Fibroblast of lung (primary cell): ENCODE measurements at places on chromosomes 1 and 21. TPM values are rescaled to one million over a fixed set of nuclear protein-coding genes. Genes with fewer than 3 reads are reported as not detected.
A peak's percentile ranks its signal among the peaks of the same experiment; 100 is the strongest.

DNA sequence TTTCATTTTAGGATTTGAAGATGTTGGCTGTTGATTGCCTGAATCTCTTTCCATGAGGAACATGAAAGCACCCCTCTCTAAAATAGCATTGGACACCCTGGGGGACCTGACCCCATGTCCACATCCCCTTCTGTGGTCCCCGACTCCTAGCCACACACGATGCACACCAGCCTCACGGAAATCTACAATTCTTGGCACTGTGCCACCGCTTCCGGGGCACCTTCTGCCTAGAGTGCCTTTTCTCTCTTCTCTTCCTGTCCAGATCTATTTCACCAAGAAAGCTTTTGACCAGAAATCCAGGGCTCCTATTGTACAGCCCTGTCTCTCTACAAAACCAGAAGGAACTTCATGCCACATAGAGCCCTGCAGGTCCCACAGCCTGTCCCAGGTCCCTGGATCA lies 50.3 kb downstream of the MYSM1 start:
- DNase-seq, result no peak

- DNase-seq, result no peak
Observed at GRCh38 chr1:116751621-116752020, 2.6 kb upstream of the CD2 start.

- peak; percentile 15 for DNase-seq
Observed at GRCh38 chr1:217721692-217722091, 90.5 kb downstream of the SPATA17 start.

DNA sequence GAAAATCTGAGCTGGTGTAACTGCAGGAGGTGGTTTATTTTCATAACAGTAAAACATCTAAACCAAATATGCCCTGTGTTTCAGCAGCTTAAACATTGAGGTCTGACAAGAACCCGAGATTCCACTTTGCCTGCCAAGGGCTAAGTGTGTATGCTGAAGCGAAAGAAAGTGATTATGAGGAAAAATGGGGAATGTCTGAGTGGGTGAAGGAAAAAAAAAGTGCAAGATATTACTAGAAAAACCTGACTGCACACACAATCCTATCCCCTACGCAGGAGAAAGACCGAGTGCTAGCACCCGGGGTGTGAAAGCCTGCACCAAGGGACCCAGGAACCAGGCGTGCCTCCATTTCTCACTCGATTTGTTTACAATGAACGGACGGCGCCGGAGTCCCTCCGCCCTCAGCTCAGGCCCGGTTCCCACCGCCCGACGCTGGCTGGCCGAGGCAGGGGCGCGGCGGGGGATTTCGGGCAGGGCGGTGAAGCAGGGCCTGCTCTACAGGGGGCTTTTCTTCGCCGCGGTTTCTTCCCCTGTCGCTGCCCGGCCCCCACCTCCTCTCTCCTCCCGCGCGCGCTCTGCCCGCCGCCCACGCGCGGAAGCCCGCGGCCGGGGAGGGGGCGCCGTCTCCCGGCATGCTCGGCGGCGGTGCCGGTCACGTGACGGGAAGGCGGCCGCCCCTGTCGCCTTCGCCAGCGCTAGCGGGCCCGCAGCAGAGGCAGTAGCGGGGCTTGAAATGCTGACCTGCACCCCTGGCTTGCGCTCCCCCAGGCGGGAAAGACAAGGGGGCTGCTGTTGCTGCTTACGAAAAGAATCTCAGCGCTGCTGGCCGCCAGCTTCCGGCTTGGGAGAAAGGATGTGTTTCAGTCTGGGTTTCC lies 35.9 kb downstream of the ITPKB start:
- peak; percentile 84 for DNase-seq

DNA sequence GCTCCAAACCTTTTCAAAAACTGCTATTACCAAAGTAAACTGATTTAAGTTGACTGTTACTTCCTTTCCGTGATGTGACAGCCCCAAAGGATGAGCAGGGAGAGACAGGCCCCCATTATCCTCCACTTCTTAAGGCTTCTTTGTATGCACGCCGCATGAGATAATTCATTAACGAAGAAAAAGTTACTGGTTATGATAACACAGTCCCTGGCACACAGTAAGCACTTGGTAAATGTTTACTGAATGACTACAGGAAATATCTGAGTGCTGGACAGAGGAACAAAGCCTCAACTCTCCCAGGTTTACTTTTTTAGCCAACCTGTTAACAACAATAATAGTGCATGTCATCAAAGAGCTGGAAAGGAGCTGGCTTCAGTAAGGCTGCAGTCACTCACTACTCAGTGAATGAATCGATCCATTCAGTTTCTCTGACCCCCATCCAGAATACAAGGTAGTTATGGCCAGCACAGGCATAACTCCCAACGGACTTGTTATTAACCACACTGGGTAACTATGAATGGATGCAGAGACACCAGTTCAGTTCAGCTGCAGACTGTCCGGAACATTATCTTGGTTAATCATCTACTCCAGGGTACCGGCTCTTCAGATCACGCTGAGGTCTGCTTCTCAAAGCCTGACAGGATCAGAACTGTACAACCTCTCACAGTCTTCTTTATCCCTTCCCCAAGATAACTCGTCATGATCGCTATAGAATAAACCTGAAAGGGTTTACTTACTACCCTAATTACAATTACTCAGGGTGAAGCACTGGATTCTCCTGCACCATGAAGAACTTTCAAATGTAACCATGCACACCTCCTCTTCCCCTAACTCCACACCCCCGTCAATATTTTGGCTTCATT lies 58.3 kb downstream of the TGFBR3 start:
- no peak for DNase-seq

DNA sequence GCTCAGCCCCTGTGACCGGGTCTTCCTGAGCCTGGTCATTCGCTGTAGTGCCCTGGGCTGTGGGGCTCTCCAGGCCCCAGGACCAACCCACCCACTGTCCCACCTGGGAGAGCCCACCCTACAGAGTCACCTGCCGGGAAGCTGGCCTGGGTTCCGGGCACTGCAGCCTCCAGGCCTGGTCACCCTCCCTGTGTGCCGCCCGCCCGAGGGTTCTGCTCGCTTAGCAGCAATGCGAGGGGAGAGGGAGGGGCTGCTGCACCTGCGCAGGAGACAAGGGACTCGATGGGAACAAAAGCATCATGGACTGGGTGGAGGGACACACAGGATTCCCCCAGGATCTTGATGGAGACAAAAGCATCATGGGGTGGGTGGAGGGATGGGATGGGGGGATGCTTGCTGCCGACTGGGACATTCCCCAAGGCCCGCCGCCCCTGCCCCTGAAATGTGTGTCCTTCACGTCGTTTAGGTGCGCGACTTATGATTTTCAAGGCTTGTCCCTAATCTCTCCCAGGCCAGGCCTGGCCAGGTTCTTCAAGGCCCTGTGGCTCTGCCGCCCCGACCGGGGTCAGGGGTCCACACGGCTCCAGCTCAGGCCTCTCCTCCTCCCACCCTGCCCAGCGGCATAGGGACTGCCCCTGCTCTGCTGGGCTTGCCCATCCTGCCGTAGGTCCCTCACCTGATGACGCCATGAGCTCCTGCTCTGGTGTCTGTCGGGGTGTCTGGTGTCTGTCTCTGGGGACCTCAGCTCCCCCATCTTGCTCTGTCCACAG lies 1.7 kb downstream of the KRTAP10-8 start:
- no peak for DNase-seq

- DNase-seq, result no peak
Observed at GRCh38 chr1:201606096-201606495, 67.2 kb downstream of the NAV1 start.

GRCh38 chr1:222334026-222334680 lies 213.8 kb downstream of the HHIPL2 start:
- peak; percentile 9 for DNase-seq

- DNase-seq, result no peak
Observed at GRCh38 chr1:246479061-246479460, 28.0 kb downstream of the SMYD3 start.

- DNase-seq, result no peak
Observed at GRCh38 chr1:77280962-77281361, 857 bp upstream of the AK5 start.

DNA sequence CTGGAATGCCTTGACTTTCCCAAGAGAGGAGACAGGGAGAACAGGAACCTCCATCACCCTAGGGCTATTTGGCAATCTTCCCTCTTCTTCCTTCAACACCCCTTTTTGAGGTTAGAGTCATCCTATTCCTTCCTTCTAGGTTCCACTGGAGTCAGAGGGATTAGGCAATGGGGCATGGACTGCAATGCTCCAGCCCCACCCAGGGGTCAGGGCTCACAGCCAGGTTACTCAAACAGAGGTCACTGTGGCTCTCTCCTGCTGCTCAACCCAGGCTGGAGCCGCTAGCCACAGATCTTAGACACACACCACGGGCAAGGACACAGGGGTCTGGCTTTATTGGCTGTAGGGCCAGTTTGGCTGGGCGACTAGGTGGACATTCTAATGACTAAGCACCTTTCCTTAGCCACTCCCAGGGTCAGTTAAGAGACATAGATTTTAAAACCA lies 145.5 kb upstream of the NRIP1 start:
- DNase-seq, result no peak

DNA sequence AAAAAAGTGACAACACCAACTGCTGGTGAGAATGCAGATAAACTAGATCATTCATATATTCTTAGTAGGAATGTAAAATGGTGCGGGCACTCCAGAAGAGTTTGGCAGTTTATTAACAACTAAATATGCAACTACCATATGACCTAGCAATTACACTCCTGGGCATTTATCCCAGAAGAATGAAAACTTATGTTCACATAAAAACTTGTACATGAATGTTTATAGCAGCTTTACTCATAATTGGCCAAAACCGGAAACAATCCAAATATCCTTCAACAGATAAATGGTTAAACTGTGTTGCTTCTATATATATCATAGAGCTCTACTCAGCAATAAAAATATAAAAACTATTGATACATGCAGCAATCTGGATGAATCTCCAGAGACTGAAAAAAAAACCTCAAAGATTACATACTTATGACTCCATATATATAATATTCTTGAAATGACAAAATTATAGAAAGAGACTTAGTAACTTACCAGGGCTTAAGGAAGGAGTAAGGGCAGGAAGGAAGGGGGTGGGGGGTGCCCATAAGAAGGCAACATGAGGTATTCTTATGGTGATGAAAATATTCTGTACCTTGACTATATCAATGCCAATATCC lies 99.9 kb downstream of the KCNH1 start:
- DNase-seq, result peak; percentile 2

- no peak for DNase-seq
Observed at GRCh38 chr21:25970254-25970930, 200.2 kb downstream of the APP start.

DNA sequence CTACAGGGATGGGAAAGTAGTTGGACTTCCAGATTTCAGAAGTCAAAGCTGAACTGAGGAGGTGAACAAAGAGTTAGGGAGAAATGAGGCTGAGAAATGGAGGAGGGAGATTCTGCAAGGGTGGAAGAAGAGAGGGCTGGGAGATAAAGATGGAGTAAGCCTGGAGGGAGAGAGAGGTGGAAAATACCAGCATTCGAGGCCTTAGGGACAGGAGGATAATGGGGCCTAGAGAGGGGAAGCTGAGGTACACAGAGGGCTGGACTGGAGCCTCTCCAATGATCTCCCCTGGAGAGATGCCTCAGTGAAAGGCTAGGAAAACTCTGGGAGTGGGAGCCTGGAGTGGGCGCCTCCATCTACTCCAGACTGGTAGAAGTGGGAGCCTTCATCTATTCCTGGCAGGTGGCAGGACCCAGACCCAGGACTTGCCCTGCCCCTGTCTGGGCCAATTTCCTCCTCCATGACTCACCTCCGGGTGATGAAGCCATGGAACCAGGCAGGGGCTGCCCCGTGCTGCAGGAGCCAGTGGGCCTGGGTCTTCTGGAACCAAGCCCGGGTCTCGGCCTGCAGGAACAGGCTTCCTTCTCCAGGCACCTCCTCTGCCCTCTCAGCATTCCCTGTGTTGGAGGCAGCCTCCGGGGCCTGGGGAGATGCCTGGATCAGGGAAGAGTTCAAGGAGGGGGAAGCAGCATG lies 1.9 kb downstream of the SH2D2A start:
- no peak for DNase-seq

- no peak for DNase-seq
Observed at GRCh38 chr1:184362876-184363275, 24.0 kb upstream of the C1orf21 start.

DNA sequence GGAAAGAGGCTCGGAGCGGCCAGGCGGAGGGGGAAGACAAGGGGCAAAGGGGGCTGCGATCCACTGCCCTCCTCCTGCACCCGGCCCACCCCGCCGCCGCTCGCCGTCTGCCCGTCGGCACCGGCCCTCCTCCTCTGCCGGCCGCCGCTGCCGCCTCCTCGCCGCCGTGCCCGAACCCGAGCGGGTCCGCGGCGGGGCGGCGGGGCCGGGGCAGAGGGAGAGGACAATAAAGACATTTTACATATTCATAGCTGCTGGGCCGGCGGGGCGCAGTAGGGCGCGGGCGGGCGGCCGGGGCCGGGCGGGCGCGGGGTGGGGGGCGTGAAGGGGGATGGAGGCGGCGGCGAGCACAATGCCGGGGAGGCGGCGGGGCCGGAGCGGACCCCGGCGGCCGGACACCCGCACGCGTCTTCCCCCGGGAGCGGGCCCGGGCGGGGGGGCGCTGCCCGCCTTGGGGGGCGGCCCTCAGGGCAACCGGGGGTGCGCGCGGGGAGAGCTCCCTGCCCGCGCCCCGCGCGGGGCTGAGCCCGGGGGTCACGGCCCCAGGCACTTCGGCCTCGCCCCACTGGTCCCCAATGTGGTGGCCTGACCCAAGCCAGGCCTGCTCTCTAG lies 546 bp downstream of the POU2F1 start:
- DNase-seq, result no peak

GRCh38 chr1:31703431-31704270 lies at the start of gene COL16A1:
TSS of gene COL16A1 (minus strand) at chr1:31704017. CDS start at chr1:31702193, 1,824 bp downstream.
- peak; percentile 75 for DNase-seq

- DNase-seq, result peak; percentile 76
Observed at GRCh38 chr1:245807306-245807705, 652.5 kb downstream of the KIF26B start.

GRCh38 chr1:11272544-11272831 lies 510 bp upstream of the UBIAD1 start:
- DNase-seq, result no peak

DNA sequence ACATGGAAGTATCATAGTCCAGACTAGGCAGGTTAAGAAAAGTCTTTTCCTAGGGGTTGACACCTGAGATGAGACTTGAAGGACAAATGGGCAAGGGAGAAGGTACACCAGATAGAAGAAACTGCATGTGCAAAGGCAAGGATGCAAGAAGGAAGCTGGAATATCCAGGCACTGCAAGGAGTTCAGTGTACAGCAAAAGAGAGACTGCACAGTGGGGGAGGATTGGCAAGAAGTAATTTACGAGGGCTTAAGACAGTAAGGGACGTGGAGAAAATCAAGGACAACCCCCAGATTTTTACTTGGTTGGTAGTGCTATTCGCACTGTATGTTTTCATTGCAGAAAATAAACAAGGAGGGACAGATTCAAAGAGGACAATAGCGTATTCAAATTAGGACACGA lies 58.5 kb downstream of the DNM3 start:
- DNase-seq, result no peak

ATP6V1G3 gene
- total RNA-seq, result not detected in 2 replicates

ACKR1 gene
- not detected in 2 replicates for total RNA-seq

NBPF1 gene
- total RNA-seq, result 50.3 and 92.3 TPM in 2 replicates

OR10Z1 gene
- under 0.01 TPM in 1 of 2 replicates, not detected in the other for total RNA-seq

AZIN2 gene
- 4.4 and 9.1 TPM in 2 replicates for total RNA-seq

LRRC71 gene
- total RNA-seq, result not detected in 2 replicates

PDPN gene
- 3.1 and 7.4 TPM in 2 replicates for total RNA-seq
